ENCODE measurements at places on chromosomes 6 and 20.

GRCh38 chr6:6244624-6245023, 75.8 kb downstream of the F13A1 start:
- DNase-seq: no peak

- no peak for DNase-seq
Measured at GRCh38 chr20:7930343-7930742, 9.9 kb downstream of the HAO1 start.

GRCh38 chr6:166989427-166990032, 9.7 kb upstream of the CEP43 start:
- DNase-seq: peak; percentile 44

DNA sequence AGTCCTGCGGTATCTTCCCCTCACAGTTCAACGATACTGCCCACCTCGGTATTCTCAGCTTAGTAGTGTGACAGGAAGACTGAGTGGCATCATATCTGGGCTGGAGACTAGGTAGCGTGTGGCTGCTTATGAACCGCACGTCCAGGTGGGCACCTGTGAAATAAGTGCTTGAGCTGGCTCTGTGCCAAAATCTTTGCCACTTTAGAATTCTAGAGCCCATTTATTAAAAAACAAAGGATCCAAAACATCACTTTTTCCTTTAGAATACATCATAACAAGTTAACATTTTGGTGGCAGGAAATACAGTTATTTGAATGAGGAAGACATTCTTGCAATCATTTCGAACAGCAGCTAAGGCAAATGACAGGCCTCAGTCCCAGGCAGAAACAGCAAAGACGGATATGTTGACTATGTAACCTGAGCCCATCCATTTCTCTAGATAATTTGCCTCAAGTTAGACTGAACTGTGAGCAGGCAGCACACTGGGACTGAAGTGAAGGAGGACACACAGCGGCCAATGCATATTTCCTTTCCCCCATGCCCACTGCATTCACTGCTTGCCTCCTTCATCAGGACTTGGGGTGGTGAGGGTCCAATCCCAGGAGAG, 136.6 kb downstream of the GMDS start:
- DNase-seq: no peak

DNA sequence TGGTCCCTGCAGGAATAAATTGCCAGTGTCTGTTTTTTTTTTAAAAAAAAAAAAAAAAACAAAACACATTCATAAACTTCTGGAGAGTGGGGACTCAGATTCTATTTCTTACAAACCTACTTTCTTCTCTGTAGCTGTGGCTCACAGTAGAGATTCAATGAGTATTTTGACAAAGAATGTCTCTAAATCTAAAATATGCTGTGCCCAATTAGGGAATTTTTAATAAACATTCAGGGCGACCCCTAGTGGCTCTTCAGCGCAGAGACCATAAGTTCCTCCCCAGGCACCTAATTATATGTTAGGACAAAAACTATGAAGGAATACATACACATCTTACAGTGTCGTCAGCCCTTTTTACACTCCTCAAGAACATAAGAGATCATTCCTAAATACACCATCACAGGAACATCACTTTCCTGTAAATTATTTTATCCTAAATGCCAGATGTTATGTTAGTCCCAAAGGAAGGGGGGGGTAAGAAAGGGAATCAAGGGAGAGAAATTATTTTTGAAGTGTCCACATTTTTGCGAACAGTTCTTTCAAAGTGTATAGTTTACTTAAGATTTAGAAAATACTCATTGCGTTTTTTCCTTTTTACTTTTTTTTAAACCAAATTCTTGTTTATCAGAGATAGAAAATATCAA, 21.8 kb upstream of the NAA20 start:
- peak; percentile 33 for DNase-seq

DNA sequence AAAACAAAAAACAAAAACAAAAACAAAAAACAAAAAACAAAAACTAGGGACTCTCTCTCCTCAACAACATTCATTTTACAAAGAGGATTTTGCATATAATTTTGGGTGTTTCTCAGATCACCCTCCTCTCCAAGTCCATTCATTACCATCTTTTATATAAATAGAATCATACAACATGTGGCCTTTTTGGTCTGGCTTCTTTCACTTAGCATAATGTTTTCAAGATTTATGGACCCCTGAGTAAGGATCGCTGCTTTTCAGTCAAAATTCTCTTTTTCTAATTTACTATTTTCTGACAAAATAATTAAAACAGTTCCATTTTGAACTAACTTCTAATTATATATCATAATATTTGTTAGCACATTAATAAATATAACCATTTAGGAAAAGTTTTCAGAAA, 94.8 kb downstream of the UBE3D start:
- no peak for DNase-seq

GRCh38 chr20:46995561-46996142, 101.0 kb downstream of the EYA2 start:
- DNase-seq: no peak

DNA sequence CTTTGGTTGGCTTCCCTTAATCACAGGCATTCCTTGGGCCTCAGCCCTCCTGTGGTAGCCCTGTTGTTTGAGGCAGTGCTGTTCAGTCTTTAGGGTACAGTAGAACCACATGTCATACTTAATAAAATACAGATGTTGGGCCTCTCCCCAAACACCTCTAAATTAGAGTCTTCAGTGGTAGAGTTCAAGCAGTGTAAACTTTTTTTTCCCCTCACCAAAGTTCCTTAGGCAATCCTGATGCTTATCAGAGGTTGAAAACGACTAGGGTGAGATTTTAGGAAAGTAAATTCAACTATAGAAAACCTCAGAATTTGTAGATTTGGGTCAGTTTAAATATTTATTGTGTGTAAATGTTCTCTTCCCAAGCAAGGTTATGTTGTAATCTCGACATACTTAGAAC, 44.6 kb downstream of the BLTP3A start:
- no peak for DNase-seq

- no peak for DNase-seq
Measured at GRCh38 chr20:33303595-33303994, 20.6 kb downstream of the BPIFB1 start.

DNA sequence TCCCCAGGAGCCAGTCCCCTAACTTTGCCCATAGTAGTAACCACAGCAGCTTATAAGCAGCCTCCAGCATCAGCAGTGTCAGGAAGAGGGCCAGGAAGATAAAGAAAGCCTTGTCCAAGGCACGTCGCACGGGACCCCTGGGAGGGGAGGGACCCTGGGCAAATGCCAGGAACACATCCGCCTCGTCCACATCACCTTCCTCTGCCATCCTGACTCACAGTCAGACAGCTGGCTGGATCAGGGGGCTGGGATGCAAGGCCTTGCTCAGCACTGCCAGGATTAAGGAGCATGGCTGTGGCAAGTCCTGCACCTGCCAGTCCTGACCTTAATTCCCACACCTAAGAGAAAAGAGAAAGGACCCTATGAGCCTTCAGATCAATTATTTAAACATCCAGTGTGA, 11.5 kb upstream of the ZBTB22 start:
- no peak for DNase-seq

- DNase-seq: no peak
Measured at GRCh38 chr6:129191235-129191634, 308.3 kb downstream of the LAMA2 start.

GRCh38 chr6:14770572-14770971, 475.3 kb upstream of the JARID2 start:
- DNase-seq: no peak

GRCh38 chr6:41700463-41701347, 34.7 kb downstream of the TFEB start:
- DNase-seq: no peak

GRCh38 chr6:20024978-20025377, 187.3 kb downstream of the MBOAT1 start:
- no peak for DNase-seq

DNA sequence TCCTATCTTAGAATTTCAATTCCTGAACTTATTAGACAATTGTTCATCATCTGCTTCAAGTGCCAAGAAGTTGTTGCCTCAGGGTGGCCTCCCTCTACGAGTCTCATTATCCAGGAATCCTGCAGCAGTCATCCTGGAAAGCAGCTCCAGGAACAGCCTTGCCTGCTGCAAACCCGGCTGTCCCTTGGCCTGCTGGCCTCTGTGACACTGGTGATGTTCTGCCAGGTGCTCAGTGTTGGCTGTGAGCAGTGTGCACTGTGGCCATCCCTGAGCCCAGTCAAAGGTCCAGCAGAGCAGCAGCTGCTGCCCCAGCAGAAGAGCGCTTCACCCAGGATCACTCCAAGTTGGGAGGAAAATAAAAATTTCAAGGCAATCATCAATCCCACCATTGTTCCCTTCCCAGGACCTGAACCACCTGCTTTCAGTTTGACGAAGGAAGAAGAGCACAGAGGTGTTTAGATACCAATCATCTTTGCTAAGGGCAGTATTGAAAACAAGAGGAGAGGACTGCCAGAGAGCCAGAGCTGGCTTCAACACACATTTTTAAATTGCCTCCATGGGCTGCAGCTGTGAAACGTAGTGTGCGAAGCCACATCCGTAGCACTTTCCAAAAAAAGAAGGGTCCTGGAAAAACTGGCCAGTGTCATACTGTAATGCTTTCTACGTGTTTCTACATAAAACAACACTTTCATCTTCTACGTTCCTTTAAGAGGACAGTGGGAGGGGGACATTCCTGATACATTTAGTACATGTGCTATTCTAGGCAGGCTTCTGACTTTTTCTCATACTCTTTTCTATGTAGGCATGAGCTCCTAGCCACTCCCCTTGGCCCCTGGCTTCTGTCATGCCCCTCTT, 7.2 kb upstream of the FAM50B start:
- DNase-seq: no peak

- DNase-seq: no peak
Measured at GRCh38 chr6:56050530-56051201, 175.3 kb upstream of the BMP5 start.

DNA sequence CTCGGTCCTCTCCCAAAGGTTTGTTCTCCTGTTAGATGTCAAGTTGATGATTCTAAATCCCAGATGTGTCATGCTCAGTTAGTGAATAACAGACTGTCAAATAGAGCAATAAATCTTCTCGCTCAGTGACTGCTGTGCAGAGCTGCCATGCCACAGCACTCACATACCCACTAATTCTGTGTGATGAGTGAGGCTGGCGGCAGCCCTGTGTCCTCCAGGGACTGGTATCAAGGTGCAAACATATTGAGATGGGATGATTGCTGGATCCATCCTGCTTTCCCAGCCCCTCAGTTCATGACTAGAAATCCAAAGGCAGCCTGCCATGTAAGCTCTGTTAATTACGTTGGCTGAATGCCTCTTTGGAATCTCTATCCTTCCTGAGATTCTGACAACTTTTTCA, 103.9 kb downstream of the OLIG3 start:
- no peak for DNase-seq
